ENCODE measurements at places on chromosomes 7 and 10.

- no peak for DNase-seq
Observed at GRCh38 chr10:33253411-33253810, 81.1 kb downstream of the NRP1 start.

GRCh38 chr7:107025449-107026103 is 18.9 kb upstream of the PRKAR2B start:
- DNase-seq, result no peak

- DNase-seq, result no peak
Observed at GRCh38 chr10:12181065-12181775, 14.5 kb downstream of the NUDT5 start.

- DNase-seq, result no peak
Observed at GRCh38 chr7:986766-987751, 4.1 kb downstream of the CYP2W1 start.

GRCh38 chr10:76211691-76212090 is 780.3 kb downstream of the LRMDA start:
- DNase-seq, result no peak

DNA sequence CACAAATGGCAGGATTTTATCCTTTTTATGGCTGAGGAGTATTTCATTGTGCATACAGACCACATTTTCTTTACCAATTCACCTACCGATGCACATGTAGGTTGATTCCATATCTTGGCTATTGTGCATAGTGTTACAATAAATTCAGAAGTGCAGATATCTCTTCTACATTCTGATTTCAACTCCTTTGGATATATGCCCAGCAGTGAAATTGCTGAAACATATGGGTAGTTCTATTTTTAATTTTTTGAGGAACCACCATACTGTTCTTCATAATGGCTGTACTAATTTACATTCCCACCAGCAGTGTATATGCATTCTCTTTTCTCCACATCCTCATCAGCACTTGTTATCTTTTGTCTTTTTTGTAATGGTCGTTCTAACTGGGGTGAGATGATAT is 1290.3 kb downstream of the XPNPEP1 start:
- DNase-seq, result no peak

- DNase-seq, result no peak
Observed at GRCh38 chr10:75319274-75319673, 82.3 kb downstream of the ZNF503 start.

DNA sequence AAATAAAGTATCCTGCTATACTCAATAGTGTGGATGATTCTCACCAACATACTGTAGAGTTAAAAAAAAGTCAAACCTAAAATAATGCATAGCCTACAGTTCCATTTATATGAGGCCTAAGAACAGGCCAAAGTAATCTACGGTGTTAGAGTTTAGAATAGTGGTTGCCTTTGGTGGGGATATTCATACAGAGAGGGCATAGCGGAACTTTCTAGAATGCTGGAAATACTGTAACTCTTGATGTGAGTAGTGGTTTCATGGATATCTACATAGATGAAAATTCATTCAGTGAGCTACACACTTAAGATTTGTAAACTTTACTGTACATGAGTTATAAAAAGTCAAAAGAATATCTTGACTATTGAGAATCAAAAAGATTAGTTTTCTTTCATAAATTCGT is 349.9 kb upstream of the NFE2L3 start:
- no peak for DNase-seq

DNA sequence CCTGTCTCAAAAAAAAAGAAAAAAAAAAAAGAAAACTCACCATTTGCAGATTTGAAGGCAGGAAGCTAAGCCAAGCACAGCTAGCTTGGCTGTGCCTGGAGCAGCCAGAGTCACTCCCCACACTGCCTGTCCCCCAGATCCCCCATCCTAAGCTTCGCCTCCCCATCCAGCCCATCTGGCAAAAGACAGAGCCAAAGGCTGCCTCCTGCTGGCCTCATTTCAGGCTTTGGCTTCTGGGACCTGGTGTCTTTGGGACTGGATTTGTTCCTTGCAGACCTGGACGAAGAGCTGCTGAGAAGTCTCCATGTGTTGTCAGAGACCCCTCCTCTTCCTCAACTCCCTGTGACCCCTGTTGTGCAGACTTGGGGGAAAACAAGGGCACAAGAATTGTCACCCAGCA is 8.1 kb downstream of the ASL start:
- peak; percentile 15 for DNase-seq

- DNase-seq, result no peak
Observed at GRCh38 chr7:116227678-116228239, 17.4 kb downstream of the TES start.

- no peak for DNase-seq
Observed at GRCh38 chr10:47241256-47241655, 58.7 kb upstream of the GDF10 start.

DNA sequence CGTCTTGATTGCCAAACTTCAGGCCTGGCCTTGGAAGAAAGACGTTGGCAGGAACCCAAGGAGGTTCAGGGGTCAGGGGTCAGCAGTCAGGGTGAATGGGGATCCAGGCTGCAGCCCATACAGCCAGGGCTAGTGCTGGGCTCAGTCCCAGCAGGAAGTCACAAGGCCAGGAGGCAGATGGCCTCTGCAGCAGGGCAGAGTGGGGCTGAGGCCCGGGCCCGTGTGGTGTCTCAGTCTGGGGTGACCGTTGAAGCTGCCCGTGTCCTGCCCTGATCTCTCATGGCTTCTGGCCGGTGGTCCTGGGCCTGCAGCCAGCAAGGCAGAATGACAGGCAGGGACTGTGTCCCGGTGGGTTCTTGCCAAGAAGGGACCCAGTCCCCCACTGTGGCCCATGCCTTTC is 26.6 kb upstream of the PURB start:
- DNase-seq, result no peak

DNA sequence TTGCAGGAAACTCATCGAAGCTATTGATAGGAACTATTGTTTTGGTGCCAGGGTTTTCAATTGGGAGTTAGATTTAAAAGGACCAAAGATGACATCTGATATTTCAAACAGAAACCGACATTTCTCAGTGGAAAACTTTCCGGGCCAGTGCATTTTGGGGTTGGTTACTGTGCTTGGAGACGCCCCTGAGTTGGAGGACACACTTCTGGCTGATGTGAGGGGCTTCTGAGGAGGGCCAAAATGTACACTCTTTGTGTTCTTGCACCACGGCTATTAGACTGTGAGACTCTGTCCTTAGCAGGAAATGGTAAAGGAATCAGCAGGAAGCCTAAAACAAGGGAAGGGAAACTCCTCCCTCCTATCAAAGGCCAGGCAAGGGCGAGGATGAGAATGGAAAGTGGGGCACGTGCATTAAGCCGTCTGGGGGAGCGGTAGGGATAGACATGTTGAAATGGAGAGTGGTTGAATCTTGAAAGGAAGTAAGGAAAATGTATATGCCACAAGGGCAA is 1.8 kb upstream of the SRGN start:
- DNase-seq, result no peak

DNA sequence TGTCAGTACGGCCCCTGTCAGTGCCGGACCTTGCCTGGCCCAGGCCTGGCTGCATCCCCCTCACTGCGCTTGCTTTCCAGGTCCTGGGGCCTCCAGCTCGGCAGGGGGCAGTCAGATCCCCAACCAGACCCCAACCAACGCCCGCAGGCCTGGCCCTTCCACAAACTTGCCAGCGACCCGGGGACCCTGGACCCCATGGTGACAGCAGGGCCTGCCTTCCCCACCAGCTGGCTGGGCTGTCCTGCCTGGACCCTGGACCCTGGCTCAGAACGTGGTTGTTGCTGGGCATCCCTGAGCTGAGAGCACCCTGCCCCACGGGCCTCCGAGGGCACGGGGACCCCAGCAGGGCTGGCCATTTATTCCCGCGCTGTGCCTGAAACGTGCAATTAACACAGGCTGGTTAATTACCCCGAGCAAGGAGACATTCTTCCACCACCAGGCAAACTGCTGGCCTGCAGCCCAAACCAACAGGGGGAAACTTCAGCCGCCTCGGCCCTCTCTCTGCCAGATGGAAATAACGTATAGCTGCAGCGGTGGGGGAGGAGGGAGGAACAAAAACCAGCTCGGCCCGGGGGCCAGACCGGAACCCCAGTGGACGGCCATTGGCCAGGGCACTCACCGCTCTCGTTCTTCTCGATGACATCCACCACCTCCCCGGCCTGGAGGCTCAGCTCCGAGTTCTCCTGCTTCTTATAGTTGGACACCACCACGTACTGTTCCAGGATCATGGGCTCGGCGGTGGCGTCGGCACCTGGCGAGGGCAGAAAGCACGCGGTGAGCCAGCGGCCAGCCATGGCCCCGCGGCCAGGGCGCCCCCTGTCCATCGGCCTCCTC is 167.1 kb downstream of the NEURL1 start:
- DNase-seq, result no peak

GRCh38 chr7:150613880-150614279 is 18.3 kb downstream of the GIMAP6 start:
- DNase-seq, result no peak

DNA sequence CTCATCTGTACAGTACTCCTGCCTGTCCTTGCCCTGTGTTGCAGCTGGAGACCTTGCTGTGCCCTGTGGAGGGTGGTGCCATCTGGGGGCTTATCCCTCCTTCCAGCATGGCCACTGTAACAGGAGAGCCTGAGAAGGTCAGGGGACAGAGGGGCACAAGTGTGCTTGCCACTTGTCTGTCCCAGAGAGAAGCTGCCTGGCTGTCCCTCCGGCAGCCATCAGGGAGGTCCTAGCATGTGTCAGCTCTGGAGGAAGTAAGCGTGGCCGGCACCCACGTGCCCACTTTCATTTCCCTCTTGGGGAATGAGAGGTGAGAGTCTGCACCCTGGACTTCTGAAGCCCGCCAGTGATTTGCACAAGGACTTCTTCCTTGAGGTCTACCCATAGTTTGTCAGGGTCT is 97.0 kb upstream of the PPIF start:
- DNase-seq, result no peak

- no peak for DNase-seq
Observed at GRCh38 chr10:73478636-73479035, 17.2 kb downstream of the PPP3CB start.

DNA sequence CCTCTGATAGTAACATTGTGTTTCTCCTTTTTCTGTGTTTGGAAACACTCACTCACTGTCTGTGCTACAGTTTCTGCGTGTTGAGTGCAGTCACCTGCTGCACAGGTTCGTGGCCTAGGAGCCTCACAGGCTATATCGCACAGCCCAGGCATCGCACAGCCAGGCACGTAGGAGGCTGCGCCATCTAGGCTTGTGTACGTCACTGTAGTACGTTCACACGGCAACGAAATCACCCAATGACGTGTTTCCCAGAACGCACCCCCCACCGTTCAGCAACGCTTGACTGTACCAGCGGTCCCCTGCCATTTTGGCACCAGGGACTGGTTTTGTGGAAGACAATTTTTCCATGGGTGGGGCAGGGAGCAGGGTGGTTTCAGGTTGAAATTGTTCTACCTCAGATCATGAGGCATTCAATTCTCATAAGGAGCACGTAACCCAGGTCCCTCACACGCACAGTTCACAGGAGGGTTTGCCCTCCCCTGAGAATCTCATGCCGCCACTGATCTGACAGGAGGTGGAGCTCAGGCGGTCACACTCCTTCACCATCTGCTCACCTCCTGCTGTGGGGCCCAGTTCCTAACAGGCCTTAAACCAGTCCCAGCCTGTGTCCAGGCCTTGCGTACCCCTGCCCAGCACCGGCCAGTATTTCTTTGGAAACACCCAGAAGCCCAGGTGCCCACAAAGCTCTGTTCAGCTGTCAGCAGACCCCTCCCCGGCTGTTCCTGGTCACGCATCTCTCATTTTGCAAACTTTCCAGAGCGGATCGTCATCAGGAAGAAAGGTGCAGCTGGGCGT is 23.2 kb upstream of the PRKAR1B start:
- no peak for DNase-seq

- no peak for DNase-seq
Observed at GRCh38 chr10:131145756-131146155, 165.8 kb downstream of the TCERG1L start.

- no peak for DNase-seq
Observed at GRCh38 chr10:1417574-1417973, 319.8 kb downstream of the ADARB2 start.

DNA sequence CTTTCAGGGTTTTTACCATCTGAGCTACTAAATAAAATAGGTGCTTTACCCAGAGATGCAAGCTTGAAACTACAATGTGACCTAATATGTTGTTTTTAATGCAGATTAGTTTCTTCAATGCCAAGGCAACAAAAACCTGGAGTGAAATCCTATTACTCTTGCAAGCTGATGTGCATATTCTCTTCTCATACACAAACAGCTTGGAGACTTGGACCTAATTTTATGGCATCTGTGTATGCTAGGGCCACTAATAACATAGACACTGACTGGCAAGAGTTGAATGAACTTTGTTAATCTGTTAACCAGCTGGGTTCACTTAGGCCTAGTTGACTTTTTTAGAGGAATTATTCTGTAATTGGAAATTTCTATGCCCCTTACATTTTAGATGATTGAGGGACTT is 23.4 kb upstream of the SMIM30 start:
- no peak for DNase-seq
